ENCODE measurements at places on chromosomes 12 and 14.
A peak's percentile ranks its signal among the peaks of the same experiment; 100 is the strongest.

DNA sequence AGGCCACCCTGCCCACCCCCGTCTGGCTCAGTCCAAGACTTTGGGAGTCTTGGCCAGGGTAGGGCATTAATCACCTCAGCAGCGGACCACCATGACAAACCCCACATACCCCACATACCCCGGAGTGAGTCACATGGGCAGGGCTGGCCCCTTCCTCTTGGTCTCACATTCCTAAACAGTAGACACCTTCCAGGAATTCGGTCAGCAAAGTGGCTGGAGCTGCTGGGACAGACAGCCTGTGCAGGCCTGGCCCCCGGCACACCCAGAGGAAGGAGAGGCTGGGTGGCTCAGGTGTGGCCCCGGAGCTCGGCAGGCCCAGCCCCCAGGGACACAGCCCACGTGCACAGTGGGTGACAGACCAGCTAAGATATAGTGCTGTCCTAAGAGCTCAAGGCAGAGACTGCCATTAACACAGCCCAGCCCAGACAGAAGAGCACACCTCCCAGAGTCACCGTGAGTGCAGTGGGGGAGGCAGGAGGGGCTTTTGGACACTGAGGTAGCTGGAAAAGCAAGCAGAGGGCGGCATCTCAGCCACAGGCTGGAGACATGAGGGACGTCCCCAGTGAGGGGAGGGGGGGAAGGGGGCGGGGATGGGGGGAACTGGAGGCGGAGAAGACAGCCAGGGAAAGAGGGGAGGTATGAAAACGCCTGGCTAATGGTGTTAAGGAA lies 24.0 kb downstream of the CCDC85C start:
- DNase-seq = no peak

GRCh38 chr12:74581439-74581838 lies 43.8 kb downstream of the ATXN7L3B start:
- no peak for DNase-seq

DNA sequence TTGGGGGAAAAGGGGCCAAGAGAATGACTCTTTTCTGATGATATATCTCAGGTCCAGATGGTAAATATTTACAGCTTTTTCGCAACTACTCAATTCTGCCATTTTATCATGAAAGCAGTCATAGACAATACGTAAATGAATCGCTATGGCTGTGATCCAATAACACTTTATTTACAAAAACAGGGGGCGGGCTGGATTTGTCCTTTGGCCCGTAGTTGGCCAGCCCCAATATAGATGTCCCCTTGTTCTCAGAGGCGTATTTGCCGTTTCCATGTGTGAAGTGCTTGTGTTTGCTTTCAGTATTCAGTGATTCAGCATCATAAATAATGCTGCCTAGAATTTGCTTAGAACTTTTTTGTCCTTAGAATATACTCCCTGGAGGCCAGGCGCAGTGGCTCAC lies 77.2 kb downstream of the CCDC92 start:
- DNase-seq = peak; percentile 33

DNA sequence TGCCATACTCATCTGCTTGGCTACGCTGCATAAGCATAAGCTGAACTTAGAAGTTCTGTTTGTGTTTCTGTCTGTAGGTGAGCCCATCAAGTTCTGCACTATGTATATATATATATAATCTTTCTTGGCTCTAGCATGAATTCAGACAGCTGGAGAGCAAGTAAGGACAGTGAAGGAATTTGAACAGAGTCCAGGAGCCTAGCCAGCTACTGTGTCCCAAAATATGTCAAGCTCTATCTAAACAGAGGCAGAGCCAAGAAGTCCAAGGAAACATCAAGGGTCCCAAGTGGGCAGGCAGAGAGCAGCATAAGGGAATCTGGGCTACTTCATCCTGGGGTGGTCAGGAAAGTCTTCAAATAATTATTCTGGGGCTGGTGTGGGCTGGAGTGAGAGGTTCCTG lies 118.5 kb upstream of the NPAS3 start:
- DNase-seq = no peak

- DNase-seq = no peak
These were observed 299.5 kb upstream of the RPL10L start for GRCh38 chr14:46951103-46951502.

DNA sequence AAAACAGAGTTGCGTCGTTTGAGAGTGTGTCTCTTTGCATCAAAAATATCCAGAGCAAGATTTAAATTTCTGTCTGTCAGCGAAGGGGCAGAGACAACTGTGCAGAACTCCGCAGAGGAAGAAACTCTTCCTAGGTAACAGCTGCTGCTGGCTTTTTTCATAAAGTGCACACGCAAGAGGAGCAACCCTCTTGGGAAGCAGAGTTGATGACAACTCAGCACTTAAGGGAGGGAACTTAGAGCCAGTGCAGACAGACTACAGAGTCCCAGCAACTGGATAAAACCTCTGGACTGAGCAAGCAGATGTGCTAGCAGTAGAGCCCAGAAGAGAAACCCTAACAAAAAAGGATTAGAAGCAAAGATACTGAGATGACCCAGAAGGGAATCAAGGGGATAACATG lies 337.1 kb downstream of the PCNX1 start:
- DNase-seq = no peak

DNA sequence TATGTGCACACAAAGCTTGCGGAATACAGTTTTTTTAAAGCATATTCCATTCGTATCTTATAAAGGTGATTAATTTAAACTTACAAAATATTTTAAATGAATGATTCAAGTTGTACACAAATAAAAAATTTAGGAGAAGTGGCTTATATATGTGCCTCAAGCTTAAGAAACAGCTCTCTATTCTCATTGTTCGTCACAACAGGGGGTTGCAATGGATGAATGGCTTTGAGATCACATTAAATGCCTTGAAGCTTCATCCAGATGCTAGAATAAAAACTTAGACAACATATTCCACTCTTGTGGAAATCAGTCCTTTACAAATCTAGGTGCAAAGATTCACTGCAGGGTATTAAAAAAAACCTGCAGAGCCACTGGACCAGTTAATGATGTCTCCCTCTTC lies 303.9 kb upstream of the LRFN5 start:
- DNase-seq = no peak

GRCh38 chr12:109156036-109156435 lies 39.6 kb downstream of the ACACB start:
- no peak for DNase-seq

DNA sequence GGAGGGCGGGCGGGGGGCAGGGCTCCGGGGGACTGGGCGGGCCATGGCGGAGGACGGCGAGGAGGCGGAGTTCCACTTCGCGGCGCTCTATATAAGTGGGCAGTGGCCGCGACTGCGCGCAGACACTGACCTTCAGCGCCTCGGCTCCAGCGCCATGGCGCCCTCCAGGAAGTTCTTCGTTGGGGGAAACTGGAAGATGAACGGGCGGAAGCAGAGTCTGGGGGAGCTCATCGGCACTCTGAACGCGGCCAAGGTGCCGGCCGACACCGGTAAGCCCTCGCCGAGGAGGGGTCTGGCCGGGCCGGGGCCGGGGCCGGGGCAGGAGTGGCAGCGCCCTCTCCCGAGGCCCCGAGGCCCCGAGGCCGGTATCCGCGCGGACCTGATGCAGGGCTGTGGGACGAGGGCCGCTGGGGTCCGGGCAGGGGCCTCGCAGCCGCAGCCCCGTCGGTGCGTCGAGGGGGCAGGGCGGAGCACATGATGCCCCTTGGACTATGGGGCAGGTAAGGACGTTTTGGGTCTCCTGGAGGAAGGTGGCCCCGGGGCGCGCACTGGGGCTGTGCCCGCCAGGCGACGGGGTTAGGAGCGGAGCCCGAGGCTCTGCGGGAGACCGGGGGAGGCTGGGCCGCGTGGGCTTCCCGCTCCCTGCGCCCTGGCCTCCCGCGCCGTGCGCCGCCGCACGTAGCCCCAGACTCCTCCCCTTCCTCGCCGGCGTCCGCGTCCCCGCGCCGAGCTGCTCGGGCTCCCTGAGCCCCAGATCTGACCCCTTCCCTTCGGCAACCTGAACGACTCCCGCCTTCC lies at the start of gene TPI1:
TPI1 (plus strand) TSS at position 119 of the 798 bp plus-strand sequence; CDS start at position 155, 36 bp downstream.
- DNase-seq = peak; percentile 85

DNA sequence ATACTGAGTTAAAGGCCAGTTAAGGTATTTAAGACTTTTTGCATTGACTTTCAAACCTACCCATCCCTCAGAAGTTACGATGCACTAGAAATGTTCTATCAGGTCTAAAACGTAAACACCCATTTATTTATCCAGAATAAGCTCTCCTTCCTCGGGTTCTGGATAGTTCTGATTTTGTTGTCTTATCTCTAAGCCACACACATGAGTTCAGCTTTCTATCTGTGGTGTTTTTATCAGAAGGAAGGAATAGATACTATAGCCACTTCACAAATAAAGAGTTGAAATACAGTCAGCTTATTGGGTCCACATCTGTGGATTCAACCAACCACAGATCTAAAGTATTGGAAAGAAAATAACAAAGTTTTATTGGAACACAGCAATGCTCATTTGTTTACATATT lies 5.4 kb downstream of the SFSWAP start:
- no peak for DNase-seq

GRCh38 chr14:52265253-52265652 lies 2.2 kb upstream of the PTGDR start:
- no peak for DNase-seq

DNA sequence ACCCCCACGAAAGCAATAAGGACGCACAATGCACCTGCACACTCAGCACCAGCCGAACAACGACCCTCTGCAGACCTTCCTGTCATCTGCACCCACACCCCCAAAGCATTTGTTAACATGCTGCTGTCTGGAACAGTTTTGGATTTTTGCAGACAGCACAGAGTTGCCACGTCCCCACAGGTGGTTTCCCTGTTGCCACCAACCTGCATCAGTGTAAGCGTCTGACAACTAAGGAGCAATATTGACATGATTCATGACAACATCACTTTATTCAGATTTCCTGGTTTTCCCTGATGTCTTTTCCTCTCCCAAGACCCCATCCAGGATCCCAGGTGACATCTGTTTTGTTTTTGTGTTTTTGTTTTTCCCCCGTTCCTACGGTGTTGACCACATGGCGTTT lies 150.7 kb upstream of the C14orf180 start:
- DNase-seq = no peak

DNA sequence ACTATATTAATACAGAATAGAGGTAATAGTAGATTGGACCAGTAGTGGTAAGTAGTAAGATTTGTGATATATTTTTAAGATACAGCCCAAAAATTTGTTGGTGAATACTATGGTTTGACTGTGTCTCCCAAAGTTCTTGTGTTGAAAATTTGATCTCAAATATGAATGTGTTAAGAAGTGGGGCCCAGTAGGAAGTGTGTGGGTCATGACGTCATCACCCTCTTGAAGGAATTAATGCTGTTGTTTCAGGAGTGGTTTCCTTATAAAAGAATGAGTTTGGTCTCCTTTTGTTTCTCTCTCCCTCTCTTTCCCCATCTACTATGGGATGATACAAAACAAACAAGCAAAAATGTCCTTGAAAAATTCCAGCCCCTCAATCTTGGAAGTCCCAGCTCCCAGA lies 16.3 kb downstream of the LUM start:
- DNase-seq = no peak

DNA sequence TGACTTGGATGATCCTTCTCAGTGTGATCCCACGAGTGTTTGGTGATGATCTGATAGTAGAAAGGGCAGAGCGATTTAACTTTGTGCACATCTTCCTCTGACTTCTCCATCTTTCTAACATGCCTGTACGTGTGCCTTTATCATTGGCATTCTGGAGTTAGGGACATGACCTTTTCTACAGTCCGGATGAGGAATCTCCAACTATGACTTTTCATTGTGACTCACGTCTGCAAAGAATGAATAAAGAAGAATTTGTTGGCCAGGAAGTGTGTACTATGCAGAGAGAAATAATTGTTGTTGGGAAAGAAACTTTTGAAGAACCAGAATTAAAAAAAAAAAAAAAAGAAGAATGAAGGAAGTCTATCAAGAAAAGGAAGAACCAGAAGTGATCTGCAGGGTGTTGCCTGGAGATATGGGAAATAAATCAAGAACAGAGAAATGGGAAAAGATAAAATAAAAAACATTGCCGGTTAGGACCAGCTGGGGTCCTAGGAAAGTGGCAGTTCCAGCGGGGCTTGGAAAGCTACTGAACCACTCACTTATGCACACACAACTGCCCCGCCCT lies 25.3 kb downstream of the PPFIBP1 start:
- peak; percentile 60 for DNase-seq

DNA sequence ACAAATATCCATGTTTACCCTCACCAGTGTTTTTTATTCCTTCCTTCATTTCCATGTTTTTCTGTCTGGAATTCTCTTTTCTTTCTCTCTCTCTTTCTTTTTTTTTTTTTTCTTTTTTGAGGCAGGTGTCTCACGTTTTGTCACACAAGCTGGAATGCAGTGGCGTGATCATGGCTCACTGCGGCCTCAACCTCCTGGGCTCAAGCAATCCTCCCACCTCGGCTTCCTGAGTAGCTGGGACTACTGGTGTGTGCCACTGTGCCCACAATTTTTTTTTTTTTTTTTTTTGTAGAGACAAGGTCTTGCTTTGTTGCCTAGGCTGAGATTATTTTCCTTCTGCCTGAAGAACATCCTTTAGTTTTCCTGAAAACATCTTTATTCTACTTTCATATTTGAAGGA lies 15.0 kb upstream of the AMIGO2 start:
- DNase-seq = no peak

DNA sequence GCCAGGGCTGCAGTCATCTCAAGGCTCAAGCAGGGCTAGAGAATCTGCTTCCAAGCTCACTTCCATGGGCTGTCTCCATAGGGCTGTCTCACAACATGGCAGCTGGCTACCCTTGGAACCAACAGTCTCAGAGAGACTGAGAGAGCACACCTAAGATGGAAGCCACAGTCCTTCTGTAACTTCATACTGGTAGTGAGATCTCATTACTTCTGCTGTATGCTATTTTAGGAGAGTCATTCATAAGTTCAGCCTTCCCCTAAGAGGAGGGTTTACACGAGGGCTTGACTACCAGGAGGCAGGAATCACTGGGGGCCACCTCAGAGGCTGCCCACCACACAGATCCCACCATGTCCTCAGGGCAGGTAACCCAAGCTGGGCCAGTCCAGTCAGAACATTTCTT lies 29.7 kb downstream of the ERH start:
- DNase-seq = no peak

DNA sequence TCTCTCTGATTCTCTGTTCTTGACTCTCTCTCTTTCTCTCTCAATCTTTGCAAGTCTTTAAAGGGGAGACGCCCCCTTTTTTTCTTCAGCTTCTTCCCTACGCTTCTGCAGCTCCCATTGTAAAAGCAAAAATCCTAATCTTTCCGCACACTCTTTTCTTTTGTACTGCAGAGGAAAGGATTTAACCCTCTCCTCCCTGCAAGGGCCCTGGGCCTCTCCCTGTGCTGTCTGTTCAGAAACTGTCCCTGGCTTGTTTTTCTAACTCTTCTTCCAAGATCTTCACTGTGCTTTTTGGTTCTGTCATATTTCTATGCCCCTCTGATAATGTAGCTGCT lies 10.9 kb upstream of the SALL2 start:
- no peak for DNase-seq

Data from COLO829 (cell line).